ENCODE measurements at places on chromosomes 3 and 15.

DNA sequence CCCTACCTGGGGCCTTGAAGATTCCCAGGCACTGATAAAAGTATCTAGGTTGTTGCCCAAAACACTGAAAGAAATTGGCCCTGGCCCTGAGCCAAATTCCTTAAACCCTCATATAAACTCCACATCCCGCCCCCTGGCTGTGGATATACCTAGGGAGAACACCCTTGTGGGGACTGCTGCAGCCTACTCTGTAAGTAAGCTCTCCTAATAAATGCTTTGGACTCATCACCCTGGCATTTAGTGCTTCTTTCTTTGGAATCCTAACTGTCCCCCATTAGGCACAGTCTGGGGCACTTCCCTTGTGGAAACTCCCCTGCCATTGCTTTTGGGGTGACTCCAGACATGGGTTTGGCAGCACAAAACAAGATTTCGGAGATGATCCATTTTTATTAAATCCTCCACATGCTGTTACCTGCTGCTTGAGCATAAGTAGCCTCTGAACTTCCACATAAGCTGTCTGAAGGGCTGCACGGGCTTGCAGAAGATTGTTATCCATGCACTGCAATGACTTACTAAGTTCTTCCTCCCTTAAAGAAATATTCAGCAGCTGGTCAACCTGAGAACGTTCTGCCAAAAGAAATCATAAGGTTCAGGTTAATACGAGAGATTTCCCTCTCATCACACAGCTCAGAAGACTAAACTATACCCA is 46.4 kb downstream of the ZNF106 start:
- peak; percentile 34 for DNase-seq

GRCh38 chr3:42498791-42499477 is 3.5 kb upstream of the VIPR1 start:
- DNase-seq, result no peak

GRCh38 chr3:36663666-36664291 is 100.6 kb downstream of the DCLK3 start:
- DNase-seq, result peak; percentile 46

GRCh38 chr3:46906471-46907058 is 29.0 kb downstream of the PTH1R start:
- DNase-seq, result no peak

DNA sequence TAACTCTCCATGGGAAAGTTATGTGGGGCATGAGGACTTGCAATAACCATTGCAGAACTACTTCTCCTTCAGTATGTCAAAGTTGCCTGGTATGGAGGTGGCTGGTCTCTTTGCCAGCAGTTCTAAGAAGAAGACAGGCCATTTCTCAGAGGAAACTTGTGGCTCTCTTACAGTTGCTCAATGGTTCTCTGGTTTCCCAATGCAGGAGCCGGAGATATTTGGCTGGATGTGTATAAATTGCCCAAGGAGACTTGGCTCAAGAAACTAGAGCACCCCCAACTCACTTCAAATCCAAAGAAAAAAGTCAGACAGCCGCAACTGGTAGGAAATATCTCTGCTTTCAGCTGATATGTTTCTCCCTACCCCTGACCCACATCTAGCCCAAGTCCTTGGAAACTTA is 24.2 kb downstream of the WDR93 start:
- DNase-seq, result no peak

GRCh38 chr3:143737065-143737464 is 111.2 kb downstream of the SLC9A9 start:
- DNase-seq, result no peak

- DNase-seq, result peak; percentile 3
Observed at GRCh38 chr3:20185331-20185678, 701 bp downstream of the SGO1 start.

DNA sequence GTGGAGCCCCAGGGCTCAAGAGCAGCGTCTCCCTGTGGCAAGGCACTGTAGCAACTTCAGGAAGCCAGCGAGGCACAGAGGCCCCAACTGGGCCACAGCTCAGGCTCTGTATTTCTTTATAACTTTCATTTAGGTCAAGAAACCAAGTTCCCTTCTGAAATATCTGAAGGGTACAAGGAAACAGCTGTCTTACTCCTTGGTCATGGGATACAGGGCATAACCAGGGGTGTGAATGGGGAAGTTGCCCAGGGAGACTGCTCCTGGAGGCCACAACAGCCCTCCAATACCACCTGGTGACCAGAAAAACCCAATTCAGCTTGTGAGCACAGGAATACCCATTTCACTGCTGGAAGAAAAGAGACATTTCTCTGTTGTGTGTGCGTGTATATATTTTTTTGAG is 13.3 kb upstream of the SPTBN5 start:
- DNase-seq, result no peak

DNA sequence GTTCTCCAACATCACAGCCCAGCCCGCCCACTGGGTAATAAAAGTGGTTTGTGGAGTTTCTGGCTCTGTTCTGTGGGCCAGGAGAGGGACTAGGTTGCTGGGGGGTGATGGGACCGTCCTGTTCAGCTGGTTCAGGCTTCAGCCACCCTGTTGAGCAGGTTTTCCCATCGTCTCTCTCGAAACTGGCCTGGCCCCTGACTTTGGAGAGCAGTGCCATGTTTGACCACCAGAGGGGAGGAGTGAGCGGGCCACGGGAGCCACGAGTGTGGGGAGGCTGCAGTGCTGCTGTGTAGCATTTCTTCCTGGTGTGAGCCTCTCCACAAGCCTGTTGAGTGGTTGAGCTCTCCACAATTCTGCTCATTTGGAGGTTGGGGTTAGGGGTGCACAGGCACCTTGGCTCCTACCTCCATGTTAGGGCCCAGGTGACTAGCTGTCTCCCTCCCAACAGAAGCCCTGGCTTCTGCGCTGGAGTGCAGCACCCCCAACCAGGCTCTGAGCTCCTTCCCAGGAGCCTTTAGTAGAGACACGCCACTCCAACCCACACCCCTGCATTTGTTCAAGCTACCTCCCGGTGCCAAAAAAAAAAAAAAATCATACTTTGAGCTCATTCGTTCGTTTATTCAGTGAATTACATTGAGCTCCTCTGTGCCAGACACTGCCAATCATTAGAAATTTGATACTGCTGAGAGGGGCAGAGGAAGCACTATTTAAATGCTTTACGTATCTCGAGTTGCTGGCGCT is 13.9 kb downstream of the SPINT1 start:
- DNase-seq, result peak; percentile 58

GRCh38 chr3:67976663-67977062 is 322.3 kb upstream of the SUCLG2 start:
- DNase-seq, result peak; percentile 28

DNA sequence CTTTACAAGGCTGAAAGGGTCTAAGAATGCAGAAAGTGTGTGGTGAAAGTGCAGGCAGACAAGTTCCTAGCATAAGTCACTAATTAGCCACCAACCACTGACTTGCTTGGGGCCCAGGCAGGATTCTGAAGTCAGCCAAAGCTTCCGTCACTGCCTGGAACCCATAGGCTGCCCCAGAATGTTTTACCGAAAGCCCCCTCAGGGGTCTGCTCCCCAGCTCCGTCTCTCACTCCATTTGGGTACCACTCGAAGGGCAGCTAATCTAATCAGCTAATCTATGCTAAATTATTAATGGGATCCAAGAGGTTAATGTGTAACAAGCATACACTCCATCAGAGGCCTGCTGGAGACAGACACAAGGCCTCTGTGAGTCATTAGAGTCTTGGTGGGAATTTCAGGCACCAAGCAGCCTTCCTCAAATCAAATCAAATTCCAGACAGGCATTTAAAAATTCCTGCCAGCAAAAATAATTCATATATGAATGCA is 13.2 kb downstream of the ADAMTS9 start:
- peak; percentile 93 for DNase-seq

DNA sequence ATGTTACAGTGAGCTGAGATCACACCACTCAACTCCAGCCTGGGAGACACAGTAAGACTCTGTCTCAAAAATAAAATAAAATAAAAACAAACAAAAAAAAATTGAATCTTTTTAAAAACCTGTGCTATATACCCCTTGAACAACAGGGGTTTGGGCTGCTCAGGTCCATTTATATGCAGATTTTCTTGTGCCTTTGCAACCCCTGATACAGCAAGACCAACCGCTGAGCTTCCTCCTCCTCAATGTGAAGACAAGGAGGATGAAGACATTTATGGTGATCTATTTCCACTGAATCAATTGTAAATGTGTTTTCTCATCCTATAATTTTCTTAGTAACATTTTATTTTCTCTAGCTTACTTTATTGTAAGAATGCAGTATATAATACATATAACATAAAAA is 831.0 kb upstream of the ARPP21 start:
- no peak for DNase-seq

DNA sequence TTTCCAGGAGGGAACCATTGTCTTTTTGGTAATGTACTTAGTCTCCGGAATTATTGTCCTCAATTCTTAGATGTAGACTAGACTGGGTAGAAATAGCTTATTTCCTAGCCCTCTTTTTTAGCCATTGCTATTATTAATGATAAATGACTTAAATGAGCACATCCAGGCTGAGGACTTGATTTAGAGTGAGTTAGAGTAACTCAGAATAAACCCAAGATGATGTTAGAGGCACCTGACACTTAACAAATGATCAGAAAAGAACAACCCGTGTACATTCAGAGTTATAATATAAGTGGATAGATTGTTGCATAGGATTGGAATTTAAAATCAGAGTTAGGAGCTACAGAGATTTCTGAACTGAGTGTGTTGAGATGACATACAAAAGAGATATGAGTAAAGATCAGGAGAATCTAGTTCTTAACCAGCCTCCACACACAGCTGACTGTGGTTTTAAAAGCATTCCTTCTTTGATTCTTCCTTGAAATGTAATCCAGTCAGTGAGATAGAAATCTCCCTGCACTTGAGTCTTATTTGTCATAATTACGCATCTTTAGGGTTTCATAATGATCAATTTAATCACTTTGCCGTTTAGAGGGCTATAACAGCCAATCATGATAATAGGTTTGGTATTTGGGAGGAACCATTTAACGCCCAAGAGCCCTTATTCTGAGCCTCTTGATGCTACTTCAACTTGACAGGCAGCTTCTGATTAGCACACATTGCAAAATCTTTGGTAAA is 366.5 kb downstream of the GAP43 start:
- DNase-seq, result peak; percentile 87

DNA sequence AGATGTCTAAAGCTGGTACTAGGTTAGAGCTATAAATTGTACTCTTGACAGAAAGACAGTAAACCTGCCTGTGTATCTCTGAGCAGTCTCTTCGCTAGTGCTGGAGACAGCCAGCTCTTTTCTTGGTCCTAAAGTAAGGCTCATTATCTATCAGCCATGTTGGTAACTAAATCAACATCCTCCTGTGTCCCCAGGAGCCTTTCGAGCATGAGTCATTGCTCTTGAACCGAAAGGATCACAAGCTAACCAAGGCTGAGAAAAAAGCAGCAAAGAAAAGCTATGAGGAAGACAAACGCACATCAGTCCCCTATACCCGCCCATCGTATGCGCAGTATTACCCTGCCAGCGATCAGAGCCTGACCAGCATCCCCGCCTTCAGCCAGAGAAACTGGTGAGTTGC is 25.0 kb upstream of the TEX264 start:
- no peak for DNase-seq

DNA sequence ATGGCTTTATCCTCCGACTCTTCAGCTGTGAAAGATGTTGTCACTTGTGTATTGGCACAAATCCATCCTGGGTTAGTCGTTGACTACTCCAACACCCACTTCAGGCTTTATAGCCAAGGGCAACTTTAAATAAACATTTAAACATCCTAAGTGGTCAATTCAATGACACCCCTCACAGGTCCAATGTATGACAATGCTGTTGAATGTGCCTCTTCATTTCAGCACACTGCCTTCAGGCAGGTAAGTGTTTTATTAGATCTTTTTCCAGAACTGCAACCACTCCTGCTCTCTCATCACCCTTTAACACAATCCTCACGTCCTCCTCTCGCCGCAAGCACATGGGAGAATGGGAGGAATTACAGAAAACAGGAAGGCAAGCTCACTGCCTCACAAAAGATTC is 30.3 kb downstream of the IL12A start:
- DNase-seq, result no peak

GRCh38 chr15:79957741-79958140 is 13.3 kb downstream of the BCL2A1 start:
- DNase-seq, result peak; percentile 49

DNA sequence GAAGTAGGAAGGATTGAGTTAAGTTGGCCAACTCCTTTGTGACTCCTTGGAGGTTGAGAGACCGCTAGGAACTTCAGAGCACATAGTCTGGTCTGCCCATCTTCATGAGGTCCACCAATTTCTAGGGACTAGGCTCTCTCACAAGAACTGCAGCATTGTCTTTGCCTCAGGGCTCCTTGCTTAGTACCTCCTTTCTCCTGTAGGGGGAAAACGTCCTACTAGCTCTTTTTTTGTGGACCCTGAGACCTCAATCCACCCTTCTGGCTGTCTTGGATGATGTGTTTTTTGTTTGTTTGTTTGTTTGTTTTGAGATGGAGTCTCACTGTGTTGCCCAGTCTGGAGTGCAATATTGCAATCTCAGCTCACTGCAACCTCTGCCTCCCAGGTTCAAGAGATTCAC is 21.6 kb downstream of the REC114 start:
- DNase-seq, result no peak

GRCh38 chr3:46369675-46370132 is 1.0 kb upstream of the CCR5 start:
- no peak for DNase-seq

GRCh38 chr3:195246581-195246995 is 24.4 kb downstream of the XXYLT1 start:
- DNase-seq, result peak; percentile 39

- DNase-seq, result peak; percentile 43
Observed at GRCh38 chr3:123258811-123259420, 57.2 kb downstream of the SEC22A start.

DNA sequence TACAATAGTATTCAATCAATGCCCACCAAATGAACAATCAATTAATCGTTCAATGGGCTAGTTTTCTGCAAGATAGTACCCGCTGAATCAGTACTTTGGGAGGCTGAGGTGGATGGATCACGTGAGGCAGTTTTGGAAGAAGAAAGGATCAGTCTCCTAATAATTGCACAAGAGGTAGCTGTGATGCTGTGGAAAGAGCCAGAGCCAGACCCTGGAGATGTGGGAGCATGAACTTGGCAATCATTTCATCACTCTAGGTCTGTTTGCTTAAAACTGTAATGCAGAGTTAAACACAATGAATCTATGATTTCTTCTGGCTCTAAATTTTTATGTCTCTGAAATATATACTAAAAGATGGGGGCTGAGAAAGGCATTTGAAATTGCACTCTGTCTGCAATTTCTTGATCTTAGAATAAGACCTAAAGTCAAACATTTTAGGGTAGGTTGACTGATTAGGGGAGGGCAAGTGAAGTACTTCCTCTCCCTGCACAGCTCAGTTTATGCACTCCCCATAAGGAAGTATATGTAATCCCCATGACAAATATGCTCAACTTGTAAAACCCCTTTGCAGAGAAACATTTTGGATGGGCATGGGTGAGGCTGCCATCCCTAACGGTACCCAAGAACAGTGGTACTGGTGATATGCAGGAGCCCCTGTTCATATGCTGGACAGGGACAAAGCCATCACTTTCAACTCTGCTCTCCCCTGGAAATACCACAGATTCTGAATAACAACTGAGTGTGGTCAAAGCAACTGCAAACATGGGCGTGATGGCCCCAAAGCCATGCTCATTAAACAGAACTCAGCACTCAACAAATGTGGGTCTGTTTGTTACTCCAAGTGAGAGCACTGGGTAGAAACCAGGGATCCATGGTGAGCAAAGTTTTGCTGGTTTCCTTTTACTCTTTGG is 28.6 kb upstream of the SPATA12 start:
- no peak for DNase-seq

- no peak for DNase-seq
Observed at GRCh38 chr3:160393346-160394008, 5.5 kb downstream of the IFT80 start.

GRCh38 chr15:45799508-45799907 is 164.7 kb downstream of the SQOR start:
- DNase-seq, result no peak

- no peak for DNase-seq
Observed at GRCh38 chr15:74832826-74833225, 6.4 kb downstream of the CPLX3 start.

GRCh38 chr3:169324452-169324785 is 339.1 kb downstream of the MECOM start:
- DNase-seq, result no peak

Data from fibroblast of skin of abdomen (primary cell).